ENCODE measurements at places on chromosomes 7 and 10.

DNA sequence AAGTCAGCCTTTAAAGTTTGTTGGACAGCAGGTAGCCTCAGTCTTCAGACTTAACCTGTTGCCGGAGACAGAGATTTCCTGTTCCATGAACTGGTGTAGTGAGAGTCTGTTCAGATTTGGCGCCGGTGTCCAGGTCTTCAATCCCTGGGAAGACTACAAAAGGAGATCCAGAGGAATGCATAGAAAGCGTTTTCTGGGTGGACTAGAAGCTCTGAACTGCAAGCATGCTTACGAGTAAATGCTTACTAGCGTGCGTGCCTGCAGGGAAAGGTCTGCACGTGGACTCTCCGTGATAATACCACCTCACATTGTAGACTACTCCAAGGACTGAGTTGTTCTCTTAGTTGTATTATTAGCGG is 878 bp downstream of the GLRX3 start:
- DNase-seq, result no peak

GRCh38 chr7:28573059-28573553 is 160.8 kb downstream of the CREB5 start:
- DNase-seq, result no peak

GRCh38 chr10:96758423-96758822 is 38.1 kb upstream of the PIK3AP1 start:
- no peak for DNase-seq

DNA sequence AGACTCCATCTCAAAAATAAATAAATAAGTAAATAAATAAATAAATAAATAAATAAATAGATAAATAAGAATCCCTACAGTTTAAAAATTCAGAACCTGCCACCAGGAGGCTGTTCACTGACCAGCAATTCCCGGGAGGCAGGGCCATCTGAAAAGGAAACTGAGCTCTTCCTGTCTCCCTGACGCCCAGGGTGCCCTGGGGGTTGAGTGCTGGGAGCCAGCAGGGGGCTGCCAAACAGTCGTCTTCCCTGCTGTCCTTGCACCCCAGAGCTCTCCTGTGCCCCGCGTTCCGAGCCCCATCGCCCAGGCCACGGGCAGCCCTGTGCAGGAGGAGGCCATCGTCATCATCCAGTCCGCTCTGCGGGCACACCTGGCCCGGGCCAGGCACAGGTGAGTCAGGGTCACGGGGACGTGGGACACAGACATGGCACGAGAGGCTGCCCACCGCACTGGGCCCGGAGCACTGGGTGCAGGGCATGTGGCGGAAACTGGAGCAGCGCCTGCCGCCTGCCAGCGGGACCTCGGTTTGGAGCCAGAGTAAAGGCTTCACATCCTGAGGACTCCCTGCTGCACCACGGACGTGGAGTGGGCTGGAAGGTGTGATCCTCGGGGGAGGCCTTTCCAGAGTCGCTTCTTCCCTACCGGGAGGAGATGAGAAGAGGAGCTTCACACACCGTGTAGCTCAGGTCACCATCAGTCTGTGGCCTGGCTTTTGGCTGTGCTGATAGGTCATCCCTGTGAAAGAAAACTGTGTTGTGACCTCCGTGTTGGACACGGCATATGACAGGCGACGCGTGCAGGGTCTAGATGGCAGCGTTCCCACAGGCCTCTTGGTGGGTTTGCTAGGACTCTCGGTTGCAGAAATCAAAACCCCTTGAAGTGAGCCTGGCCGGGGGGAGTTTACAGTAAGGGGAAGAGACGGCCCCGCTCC is 25.9 kb upstream of the TTYH3 start:
- DNase-seq, result no peak

DNA sequence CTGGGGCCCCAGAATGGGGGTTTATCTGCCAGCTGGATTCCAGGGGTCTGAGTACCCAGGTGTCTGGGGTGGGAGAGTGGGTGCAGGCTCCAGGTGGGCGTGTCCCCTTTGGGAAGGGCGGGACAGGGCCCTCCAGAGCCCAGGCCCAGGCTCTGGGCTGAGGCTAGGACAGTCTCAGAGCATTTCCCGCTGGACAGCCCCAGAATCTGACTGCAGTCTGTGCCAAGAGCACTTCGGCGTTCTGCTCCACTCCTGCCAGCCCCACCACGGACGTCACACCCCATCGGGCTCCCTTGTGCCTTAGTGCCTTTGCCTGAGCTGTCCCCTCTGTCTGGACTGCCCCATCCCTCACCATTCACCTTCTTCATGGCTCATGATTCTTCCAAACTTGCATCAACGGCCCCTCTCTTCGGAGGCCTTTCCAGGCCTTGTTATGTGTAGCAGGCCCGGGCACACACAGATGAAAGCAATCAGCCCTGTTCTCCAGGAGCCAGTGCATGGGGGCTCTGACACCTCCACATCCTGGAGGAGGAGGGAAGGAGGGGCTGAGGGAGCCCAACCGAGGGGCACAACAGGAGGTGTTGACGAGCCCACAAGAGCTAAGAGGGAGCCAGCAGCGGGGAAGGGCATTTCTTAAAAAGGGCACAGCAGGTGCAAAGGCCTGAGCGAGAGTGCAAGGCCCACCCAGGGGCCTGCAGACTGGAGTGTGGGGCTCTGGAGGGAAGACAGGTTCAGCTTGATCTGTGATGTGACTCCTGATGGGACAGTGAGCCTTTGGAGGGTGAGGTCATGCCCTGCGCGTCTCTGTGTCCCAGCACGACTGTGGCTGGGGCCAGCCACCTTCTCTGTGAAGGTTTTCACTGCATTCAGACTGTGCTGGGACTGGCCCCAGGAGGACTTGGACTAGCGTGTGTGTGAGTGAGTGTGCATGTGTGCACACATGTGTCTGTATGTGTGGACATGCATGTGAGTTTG is 41.7 kb downstream of the GTF2IRD1 start:
- DNase-seq, result no peak

GRCh38 chr7:123797673-123798531 is 47.1 kb upstream of the HYAL4 start:
- DNase-seq, result no peak

GRCh38 chr10:33370434-33370930 is 36.0 kb upstream of the NRP1 start:
- no peak for DNase-seq

DNA sequence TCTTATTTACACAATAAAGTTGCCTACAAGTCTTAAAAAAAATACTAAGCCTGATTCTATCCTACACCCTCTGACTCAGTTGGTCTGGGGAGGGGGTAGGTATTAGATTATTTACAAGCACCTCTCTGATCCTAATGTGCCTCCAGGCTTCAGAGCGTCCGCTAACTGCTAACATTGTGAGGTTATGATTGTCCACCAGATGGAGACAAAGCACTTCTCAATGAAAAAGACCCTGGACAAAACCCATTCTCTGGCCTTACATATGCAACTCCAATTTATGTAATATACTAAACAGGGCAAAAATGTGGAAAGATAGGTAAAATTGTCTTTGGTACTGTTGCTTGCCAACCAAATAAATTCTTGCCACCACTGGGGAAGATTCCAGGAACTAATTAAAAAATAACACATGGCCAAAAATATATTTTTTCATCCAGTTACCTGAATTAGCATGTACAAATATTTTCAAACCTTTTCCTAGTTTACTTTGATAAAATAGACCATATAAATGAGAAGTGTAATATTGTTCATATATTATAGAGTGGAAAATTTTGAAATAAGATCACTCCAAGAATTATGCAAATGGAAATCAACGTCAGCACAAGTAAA is 92.4 kb downstream of the KIF20B start:
- peak; percentile 29 for DNase-seq

DNA sequence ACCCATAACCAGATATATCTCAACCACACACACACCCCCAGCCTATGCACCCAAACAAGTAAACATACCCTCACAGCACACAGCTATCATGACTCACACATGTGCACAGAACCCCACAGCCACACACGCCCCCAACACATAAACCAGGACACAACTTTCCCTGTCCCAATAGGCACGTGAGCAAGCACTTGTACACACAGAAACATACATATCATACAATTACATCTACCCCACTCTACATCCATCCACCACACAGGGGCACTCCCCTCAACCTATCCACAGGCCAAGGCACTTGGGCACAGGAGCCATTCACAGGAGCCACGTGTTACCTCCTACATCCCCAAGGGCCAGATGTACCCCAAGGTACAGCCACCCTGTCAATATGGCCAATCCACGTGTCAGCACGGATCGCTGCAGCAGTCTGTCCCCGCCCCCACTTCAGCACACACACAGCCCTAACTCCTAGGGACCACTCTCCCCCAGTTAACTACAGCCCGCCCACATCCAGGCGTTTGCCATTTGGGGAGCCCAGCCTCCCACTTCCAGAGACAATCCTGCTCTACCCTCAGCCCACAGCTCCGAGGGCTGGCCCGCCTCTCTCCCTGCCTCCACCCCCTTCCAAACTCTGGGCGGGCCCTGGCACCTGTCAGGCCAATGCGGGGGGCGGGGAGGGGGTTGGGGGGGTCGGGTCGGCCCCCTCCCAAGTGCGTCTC is 163.5 kb downstream of the SH3PXD2A start:
- DNase-seq, result no peak

DNA sequence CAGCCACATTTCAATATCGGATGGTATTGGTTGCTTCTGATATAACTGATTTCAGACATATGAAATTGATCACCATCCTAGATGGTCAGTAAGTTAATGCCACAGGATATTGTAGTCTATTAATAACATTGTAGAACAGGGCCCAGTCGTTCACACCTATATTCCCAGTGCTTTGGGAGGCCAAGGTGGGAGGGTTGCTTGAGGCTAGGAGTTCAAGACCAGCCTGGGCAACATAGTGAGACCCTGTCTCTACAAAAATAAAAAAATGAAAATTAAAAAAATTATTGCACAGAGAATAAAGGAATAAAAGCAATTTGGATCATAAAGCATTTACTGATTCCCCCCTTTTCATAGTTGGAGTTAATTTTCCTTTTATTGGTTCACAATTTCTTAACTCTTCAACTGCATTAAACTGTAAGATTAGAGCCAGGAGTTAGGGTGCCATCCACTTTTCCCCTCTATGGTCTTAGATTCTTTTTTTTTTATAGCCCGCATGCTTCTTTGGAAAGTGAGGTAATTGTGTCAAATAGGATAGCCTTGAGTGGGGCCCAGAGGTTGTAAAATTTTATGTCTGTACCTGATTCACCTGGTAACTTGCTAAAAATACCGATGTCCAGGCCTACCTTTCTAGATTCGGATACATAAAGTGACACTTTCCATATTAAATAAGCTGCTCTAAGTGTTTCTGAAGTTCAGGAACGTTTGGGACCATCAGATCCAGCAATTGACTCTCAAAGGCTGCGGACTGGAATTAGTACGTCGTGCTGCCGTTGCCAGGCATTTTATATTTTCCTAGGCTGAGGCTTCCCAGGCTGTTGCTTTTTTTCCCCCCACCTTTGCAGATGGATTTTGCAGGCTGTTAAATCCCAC is 24.7 kb downstream of the ADK start:
- DNase-seq, result no peak

GRCh38 chr7:101159696-101160674 is 5.4 kb downstream of the VGF start:
- DNase-seq, result no peak

DNA sequence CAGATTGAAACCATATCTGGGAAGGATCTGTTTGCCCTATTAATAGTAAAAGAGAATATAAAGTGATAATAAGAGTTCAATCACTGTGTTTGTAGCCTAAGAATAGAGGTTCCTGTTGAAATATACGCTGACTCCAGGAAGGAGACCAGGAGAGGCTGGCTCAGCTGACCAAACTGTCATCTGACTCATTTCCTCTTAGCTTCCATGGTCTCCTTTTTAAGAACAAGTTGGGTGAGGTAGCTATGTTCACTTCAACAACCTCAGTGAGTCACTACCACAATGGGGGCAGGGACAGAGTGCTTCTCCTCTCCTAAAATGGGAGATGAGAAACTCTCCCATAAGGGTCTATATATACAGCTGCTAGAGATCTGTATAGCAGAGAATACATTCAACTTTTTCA is 543.3 kb downstream of the CALN1 start:
- no peak for DNase-seq

GRCh38 chr10:63681993-63682697 is 160.9 kb downstream of the REEP3 start:
- DNase-seq, result no peak

GRCh38 chr10:3728563-3728962 is 56.4 kb downstream of the KLF6 start:
- DNase-seq, result no peak

DNA sequence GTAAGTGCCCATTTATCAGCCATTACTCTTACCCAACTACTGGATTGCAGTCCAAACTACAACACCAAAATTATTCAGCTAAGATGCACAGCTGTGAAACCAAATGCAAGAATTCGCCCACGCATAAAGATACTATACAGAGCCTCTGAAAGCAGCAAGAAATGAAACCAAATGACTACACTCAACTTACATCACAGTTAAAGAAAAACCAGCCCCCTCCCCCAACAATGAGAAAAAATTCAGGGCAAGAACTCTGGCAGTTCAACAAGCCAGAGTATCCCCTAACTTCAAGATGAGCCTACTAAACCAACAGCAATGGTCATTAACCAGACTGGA is 209.1 kb upstream of the VWC2 start:
- no peak for DNase-seq

DNA sequence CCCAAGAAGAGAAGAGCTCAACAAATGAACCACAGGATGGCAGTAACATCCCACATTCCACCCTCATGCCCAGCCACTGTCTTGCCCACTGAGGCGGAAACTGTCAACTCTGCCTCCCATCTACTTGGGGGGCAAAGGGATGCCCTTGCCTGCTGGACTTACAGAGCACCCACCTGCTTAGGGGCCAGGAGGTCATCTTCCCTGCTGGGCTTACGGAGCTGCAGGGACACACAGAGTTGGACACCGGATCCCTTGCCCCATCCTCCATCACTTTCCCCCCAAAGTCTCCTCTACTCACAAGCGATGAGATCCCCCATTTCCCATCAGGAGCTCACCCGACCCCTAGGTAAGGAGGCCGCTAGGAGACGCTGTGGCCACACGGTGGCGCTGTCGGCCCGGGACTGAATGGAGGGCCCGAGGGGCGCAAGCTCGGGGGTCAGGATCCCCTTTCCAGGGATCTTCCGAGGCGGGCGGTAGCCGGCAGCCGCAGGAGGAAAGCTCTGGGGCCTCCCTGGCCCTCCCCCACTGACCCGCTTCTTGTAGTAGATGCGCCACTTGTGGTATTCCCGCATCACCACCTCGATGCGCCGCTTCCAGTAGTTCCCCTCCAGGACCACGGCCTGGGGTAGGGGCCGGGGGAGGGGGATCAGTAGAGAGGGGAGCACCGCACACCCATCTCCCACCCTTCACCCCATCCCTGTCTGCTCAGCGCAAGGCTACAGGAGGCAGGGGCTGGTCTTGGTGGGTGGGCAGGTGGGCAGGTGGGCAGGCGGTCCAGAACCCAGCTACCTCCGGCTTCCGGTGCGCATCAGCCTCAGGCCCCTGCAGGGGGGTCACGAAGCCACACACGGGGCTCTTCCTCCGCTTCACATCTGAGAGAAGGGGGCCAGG is 17.3 kb downstream of the MLXIPL start:
- peak; percentile 72 for DNase-seq

- no peak for DNase-seq
These were observed 4.7 kb downstream of the MACROH2A2 start for GRCh38 chr10:70057306-70057705.

DNA sequence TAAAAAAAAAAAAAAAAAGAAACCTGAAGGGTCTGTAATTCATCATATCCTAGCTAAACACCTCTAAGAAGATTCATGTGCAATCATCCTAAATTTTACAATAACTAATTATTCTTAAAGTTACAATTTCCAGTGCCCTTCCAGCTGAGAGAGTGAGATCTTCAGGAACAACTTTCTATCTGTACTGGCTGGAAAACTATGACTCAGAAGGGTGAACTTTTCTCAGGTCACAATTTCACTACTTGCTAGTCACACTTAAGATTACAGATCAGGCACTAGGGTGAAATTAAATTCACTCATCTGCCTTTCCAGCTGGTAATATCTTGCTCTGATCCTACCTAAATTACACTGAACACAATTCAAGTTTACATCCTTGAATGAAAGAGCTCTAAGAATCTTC is 158.8 kb downstream of the ANK3 start:
- DNase-seq, result no peak
